ENCODE measurements at places on chromosomes 1 and 21.
A peak's percentile ranks its signal among the peaks of the same experiment; 100 is the strongest.

DNA sequence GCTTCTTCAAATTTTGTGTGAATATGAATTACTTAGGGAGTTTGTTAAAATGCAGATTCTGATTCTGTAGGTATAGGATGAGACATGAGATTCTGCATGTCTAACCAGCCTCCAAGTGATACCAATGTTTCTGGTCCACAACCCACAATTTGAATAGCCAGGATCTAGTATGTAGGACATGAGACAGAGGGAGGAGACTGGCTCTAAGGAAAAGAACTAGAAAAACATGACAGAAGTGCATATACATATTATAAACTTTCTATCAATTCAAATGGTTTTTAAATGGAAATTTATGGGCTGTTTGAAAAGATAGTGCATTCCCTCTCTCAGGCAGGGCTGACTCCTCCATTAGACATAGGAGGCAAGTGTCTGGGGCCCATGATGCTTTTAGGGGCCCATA lies 33.9 kb upstream of the NPL start:
- DNase-seq = no peak

GRCh38 chr1:62281922-62282555 lies 37.2 kb downstream of the KANK4 start:
- DNase-seq = no peak

DNA sequence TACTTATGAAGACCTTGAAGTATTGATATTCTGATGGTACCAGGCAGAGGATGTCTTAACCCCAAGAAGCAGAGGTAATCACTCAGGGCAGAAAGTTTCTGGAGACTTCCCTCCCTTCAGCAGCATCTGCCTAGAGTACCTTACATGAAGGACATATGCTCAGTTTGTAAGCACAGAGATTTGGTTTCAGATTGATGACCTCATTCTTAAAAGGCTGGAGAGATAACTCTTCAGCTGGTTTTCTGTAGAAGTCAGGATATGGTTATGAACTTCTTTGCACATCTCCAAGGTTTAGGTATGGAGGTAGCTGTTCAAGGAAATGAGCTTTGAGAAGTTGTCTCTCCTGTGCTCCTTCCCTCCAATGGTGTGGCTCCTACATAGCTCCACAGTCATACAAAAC lies 148.7 kb downstream of the HHIPL2 start:
- no peak for DNase-seq

DNA sequence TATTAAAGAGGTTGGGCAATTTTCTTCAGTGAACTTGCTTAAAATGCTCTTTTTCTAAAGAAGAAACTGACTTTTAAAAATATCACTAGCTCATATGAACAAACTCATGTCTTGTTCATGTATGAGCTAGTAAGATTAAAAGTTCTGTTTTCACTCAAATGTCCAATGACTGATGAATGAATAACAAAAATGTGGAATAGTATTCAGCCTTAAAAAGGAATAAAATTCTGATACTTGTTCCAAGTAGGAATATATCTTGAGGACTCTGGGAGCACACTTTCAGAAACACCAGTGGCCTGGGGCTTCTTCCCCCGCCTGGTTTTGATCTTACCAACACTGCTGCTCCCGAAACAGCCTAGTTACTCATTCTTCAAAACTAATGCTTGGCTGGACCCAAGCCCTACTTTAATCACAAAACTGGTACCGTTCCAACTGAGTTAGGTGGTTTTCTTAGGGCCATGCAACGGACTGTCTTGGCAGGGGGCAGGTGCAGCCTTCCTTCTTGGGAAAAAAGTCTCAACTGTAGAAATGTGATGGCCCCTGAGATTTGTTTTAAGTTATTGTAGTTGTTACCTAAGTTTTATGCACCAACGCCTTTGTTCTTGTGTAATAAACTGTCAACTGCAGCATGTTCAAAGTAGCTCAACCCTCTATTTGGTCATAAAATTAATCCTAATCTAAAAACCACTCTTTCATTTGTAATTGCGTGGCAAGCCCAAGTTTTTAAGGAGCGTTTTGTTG lies 116.0 kb downstream of the ETS2 start:
- no peak for DNase-seq

- no peak for DNase-seq
These were observed 21.7 kb upstream of the ANKRD13C start for GRCh38 chr1:70376196-70376595.

DNA sequence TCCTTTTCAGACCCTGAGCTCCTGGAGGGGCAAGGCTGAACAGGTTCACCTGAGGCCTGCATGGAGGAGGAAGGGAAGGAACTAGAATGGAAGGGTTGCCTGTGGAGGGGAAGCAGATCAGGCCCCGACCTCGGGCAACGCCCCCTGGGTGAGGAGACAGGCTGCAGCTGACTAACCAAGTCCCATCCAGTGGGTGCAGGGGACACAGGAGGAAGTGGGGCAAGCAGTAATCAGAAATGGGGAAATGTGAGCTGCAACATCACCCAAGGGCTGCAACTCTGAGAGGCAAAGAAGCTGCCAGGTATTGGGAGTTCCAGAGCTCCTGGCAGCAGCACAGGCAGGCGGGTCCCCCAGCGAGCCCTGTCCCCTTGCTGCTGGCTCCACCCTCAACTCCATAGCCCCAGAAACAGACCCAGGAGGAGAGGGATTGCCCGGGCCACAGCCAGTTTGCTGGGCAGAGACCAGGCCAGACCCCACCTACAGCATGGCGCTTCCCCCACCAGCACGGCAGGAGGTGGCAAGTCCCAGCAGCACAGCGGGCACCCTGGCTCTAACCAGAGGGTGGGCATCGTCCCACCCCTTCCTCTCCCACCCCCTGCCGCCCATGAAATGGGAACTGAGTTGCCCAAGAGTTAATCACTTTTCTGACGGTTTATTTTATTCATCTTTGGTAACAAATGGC lies 38.5 kb downstream of the MRPL37 start:
- DNase-seq = no peak

- DNase-seq = no peak
These were observed 144.6 kb downstream of the NFIA start for GRCh38 chr1:61226791-61227567.

DNA sequence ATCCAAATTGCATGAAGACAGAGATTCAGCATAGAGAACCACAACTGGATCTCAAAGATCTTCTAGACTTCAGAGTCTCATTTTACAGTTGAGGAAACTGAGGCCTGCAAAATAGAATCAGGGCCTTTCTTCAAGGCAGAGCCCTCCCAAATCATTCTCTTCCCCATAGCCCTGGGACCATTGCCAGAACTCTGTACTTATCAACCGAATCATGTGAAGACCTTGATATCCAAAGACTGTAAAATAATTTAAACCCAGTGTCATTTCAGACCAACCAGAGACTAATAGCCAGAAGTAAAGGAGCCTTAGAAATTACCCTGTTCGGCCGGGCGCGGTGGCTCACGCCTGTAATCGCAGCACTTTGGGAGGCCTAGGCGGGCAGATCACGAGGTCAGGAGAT lies 90.1 kb downstream of the DTL start:
- no peak for DNase-seq

- no peak for DNase-seq
These were observed 30.8 kb downstream of the RSPH1 start for GRCh38 chr21:42465008-42465802.

DNA sequence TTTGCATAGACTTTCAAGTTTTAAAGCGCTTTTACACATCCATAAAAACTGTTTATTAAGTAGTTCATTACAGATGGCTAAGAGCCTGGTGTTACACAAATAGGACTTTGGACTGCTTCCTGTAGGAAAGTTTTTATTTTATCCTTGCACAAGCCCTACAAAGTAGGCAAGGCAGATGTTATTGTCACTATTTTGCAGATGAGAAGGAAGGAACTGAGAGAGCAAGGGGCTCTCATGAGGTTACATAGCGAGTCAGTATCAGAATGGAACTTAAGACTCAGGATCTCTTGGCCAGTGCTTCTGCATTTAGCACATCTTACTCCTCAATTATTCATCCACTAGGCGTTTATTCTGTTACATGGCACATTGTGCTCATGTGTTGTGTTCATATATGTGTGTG lies 2.6 kb upstream of the MAPKAPK2 start:
- no peak for DNase-seq

- no peak for DNase-seq
These were observed 636 bp downstream of the INTS3 start for GRCh38 chr1:153728305-153729066.

GRCh38 chr1:59388191-59388590 lies 91.3 kb downstream of the FGGY start:
- no peak for DNase-seq

DNA sequence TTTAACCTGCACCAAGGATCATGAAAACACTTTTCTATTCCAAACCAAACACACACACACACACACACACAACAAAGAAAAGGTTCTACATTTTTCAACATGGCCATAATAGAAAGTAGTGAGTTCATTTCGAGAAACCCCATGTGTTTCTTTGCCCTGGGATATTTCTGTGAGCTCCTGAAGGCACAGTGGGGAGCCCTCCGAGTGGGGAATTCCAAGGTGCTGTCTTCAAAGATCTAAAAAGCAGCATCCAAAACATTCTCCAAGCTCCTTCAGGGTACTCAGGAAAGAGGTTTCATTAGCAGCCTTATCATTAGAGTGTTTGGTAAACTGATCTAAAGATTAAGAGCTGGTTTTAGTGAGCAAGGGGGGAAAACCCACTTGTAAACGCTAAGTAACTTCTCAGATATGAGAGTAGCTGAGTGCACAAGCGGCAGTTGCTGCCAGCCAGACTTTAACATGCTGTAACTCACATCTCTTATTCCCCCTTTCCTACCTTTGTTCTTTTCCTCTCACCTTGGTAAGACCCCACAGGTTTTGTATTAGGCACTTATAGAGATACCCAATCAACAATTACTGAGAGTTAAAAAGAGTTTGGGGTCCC lies 38.3 kb downstream of the ZC3H11B start:
- DNase-seq = no peak

DNA sequence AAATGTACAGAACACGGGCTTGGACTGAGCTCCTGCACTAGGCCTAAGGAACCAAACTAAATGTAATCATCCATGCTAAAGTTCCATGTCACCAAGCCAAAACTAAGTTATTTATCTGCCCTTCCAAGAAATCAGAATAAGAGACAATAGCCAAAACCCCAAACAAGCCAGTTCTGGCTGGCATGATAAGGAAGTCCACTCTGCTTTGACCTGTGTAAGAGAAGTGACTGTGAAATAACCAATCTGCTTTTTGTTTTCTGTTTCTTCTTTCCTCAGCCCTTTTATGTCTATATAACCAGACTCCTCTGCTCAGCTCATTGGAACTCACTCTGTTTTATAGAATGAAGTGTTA lies 15.1 kb downstream of the PLPPR5 start:
- DNase-seq = no peak

GRCh38 chr1:115112496-115113375 lies 23.4 kb upstream of the TSPAN2 start:
- DNase-seq = no peak

- DNase-seq = no peak
These were observed 31.4 kb upstream of the BCL9 start for GRCh38 chr1:147509786-147510395.

DNA sequence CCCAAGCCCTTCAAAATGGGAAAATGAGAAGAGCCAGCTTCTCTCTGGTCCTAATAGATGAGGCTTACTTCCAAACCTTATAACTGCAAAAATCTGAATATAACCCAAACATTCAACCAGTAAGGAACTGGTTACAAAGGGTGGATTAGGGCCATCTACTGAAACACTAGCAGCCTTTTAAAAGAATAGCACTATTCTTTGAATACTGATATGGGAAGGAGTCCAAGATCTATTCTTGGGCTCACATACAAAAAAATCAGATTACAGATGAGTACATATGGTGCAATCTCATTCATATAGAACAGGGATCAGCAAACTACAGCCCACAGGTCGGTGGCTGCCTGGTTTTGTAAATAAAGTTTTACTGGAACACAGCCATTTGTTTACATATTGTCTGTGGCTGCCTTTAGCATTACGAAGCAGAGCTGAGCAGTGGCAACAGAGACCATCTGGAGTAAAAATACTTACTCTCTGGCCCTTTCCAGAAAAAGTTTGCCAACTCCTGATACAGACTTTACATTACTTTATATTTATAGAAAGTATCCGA lies 167.7 kb downstream of the ZSCAN20 start:
- DNase-seq = no peak

GRCh38 chr1:33171977-33172813 lies 9.6 kb downstream of the TRIM62 start:
- no peak for DNase-seq

DNA sequence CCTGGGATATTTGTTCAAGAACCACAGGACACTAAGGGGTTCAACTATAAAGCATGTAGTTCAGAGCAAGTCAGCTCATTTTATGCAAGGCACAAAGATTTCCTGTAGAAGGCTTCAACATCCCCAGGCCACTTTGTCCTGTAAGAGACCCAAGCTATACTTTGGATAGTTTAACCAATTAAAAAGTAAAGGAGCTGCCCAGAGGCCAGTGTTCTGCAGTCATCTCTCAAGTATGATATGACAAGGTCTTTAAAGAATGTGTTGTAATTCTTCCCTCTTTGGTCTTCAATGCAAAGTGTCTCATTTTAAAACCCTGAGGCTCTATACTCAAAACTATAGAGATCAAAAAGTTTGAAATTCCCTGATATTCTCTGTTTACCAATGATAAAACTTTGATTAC lies 34.1 kb downstream of the KRTAP20-3 start:
- DNase-seq = no peak

GRCh38 chr1:178551307-178551706 lies 38.4 kb downstream of the TEX35 start:
- no peak for DNase-seq

DNA sequence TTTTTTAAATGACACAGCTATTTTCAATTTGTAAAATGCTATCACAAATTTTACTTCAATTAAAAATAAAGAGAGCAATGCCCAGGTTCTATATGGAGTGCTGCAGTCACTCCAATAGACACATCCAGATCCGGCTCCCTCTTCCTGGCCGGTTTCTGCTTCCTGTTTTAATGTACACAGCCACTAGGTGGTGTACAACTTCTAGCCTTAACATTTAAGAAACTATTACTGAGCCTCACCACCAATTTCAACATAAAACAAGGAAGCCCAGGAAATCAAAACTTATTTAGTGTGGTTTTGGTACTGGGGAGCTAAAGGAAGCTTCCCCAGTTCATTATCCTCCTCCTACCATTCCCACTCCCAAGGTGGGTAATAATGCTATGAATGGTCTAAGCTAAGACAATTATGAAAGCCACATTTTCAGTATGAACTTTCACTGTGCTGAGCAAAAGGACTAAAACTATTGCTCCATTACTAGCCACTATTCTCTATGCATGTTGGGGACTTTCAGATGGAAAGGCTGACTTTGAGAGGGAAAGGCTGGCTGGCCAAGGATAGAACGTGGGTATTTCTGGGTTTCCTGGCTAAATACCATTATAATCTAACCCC lies 25.5 kb upstream of the MTMR11 start:
- peak; percentile 48 for DNase-seq

DNA sequence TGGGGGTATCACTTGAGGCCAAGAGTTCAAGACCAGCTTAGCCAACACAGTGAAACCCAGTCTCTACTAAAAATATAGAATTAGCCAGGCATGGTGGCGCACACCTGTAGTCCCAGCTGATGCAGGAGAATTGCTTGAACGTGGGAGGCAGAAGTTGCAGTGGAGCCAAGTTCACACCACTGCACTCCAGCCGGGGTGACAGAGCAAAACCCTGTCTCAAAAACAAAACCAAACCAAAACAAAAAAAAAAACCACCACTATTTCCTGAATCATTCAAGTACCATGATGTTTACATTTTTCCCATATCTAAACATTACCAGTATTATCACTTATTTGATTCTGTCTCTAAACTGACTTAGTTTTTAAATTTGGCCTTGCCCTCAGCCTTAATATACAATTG lies 29.5 kb downstream of the TUT4 start:
- DNase-seq = no peak
